ENCODE measurements at places on chromosomes 1 and 21.

DNA sequence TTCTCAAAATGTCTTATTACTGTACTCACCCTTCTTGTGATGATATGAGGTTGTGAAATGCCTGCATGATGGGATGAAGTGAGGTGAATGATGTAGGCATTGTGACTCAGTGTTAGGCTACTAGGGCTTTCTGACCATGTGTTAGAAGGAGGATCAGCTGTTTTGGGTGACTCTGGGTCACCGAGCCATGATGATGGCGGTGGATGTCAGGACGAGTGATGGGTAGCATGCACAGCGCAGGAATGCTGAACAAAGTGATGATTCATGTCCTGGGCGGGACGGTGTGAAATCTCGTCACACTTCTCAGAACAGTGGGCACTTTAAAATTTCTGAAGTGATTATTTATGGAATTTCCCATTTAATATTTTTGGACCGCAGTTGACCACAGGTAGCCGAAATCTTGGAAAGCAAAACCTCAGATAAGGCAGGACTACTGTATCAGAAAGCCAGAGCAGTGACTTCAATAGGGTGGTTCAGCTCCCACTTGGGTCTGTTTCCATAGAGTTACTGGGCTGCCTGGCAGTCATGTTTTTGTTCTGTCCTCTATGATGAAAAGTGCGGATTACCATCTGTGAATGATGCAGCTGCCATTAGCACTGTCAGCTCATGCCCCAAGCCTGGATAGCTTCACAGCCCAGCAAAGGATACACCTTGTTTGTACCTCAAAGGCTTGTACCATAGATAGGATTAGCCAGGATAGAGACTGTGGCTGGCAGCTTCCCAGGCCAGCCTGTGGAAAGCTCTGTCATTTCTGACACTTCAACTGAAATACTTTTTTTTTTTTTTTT lies 26.6 kb downstream of the IL6R start:
- peak; percentile 82 for DNase-seq

DNA sequence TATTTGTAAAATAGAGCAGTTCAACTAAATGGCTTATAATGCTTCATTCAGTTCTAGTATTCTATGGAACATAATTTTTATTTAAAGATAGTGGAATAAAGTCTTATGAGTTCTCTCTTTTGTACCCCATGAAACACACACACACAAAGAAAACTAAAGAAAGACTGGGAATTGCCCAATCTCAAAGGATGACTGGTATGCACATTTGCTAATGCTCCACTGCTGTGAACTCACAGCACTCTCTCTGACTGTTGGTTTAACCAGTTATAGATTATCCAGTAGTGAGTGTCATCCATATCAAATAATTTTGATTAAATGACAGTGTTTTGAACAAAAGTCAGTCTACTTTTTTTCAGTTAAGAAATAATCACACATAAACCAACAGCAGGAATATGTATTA lies 1082.4 kb upstream of the B3GALT2 start:
- no peak for DNase-seq

GRCh38 chr1:77639056-77639455 lies 43.4 kb downstream of the ZZZ3 start:
- peak; percentile 25 for DNase-seq

GRCh38 chr1:84406346-84406861 lies 8.1 kb downstream of the DNASE2B start:
- DNase-seq = no peak

DNA sequence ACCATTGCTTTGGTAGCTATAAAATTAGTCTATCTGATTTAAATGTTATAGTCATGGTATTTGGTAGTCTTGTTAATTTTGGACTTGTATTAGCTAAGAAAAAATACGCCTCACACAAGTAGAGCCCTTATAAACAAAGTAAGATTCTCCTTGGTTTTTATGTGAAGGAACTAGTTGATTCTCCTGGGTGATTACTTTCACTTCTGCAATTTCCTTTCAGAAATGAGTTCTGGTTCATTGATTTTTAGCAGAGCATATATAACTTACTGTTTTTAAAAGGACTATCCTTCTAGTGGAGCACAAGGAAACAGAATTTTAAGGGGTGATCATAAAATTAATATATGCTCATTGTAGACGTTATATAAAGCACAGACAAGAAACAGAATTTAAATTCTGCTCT lies 120.1 kb downstream of the BACH1 start:
- DNase-seq = no peak

DNA sequence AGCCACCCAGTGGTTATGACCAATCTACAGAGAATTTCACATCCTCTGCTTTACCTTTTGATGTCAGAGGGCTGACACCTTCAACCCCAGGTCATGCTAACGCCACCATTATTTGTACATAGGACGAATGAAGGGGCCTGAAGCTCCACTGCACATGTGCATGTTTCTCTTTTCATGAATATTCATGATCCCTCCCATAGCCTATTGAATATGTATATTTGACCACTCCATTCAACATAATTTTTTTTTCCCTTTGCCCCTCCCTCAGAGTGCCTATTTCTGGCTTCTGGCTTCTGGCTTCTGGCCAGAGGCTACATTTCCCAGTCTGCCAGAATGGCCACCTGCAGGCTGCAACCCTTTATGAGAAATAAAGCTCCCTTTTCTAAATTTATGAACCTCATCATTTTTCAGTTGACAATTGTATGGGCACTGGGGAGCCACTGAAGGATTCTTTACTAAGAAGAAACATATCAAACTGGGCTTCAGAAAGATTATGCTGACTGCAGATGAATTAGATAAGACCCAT lies 406.7 kb downstream of the SIPA1L2 start:
- no peak for DNase-seq

- no peak for DNase-seq
Observed at GRCh38 chr1:152933196-152933595, 13.8 kb upstream of the SPRR5 start.

DNA sequence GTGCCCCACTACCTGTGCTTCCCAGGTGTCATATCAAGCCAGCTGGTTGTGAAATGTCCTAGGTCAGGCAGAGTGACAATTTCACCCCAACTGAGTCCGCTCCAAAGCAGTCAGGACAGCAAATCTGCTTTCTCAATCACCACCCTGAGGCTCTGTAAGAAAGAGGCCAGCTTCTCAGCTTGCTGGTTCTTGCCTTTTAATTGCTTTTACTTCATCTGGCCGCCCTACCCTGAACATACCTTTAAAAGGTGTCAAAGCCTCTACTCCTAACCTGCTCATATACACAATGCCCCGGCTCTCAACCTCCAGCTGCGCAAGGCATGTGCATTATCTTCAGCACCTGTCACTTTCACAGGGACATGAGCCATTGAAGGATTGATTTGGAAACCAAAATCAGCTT lies 581.6 kb downstream of the NPHP4 start:
- no peak for DNase-seq

DNA sequence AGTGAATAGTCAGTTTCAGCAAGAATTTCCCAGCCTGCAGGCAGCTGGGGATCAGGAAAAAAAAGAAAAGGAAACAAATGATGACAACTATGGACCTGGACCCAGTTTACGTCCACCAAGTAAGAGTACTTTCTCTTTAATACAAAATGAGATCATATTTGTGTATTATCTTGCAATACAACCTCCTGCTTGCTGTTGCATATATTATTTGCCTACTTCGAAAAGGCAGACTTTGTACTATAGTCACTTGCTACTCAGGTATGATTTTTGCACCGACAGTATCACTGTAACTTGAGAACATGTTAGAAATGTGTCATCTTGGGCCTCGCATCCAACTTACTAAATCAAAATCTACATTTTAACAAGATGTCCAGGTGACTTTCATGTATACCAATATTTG lies 30.4 kb downstream of the PRRC2C start:
- no peak for DNase-seq

DNA sequence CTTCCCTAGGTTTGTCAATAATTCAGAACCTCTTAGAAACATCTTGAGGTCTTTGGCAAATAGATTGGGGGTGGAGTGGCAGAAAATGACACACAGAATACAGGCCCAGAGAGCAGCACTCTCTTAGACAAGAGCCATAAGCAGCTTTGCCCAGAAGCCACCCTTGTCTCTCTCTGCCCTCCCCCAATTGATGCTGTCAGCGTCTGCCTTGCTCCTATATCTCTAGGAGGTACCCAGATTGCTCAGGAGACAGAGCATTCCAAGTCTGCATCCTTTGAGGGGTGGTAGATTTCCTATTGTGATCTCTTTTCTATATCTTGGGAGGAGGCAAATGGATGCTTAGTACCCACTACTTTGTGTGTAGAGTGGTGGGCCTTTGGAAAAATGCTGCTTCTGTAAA lies 1.8 kb downstream of the RGL1 start:
- no peak for DNase-seq

GRCh38 chr21:38661197-38661871 lies 144.4 kb upstream of the ETS2 start:
- no peak for DNase-seq

- peak; percentile 62 for DNase-seq
Observed at GRCh38 chr1:89780721-89781120, 40.1 kb upstream of the LRRC8D start.

GRCh38 chr1:85894651-85895050 lies 186.4 kb upstream of the ZNHIT6 start:
- peak; percentile 26 for DNase-seq

DNA sequence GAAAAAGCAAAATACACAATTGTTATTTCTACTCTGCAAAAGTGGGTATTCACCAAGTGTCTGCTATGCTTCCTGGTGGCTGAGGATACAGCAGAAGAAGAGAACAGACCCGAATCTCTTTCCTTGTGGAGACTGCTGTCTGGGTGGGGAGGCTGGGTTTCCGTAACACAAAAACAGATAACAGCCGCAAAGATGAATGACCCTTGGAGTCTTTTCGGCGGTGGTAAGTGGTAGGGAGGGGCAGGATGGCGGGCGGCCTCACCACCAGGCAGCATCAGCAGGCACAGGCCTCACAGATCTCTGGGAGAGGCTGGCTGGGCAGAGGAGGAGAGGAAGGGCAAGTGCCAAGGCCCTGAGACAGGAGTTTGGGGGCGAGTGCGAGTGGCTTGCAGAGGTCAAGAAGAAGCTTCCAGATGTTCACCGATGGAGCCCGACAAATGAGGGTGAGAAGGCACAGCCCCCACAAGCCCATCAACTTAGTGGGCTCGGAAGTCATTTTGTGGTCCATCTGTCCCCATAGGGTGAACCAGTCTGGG lies 164.2 kb downstream of the RHOU start:
- no peak for DNase-seq

DNA sequence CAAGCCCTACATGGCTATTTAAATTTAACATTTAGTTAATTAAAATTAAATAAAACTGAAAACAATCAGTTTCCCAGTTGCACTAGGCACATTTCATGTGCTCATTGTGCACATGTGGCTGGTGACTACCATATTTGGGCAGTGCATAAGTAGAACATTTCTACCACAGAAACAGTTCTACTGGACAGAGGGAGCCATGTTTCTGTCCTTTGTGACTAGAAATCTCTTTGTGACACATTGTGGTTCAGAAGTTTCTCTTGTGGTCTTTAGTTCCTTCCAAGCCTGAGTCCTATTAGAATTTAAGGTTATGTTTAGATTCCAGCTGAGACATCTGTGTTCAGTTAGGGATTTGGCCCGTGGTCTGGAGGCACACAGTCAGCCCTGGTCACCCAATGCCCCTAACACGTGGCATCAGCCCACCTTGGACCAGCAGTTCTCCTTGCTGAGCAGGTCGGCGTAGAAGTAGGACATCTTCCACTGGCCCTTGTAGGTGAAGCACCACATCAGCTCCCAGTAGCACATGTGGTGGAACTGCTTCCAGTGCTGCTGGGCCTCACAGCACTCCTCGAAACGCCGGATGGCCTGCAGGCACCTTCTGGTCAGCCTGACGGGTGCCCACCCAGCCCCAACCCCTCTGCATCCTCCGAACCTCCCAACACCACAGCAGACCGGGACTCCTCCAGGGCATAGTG lies 29.1 kb downstream of the TTC39A start:
- DNase-seq = no peak

- no peak for DNase-seq
Observed at GRCh38 chr21:28883931-28884330, 108.7 kb downstream of the LTN1 start.

DNA sequence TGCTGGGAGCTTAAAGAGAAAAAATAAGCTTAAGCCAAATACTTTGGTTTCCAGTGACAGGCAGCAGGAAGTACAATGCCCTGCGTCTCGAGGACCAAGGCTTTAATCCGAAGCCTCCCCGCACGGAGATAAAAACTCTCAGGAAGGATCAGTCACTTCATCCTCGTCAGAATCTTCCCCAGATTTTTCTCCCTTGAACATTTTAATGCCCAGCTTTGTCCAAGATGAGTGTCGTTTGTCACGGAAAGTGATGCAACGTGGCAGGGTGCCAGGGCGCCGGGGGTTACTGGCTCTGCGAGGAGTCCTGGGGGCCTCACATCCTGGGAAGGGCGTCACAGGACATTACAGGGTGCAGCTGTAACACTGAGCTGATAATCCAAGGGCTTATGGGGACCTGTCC lies 25.2 kb upstream of the PCBP3 start:
- peak; percentile 32 for DNase-seq

DNA sequence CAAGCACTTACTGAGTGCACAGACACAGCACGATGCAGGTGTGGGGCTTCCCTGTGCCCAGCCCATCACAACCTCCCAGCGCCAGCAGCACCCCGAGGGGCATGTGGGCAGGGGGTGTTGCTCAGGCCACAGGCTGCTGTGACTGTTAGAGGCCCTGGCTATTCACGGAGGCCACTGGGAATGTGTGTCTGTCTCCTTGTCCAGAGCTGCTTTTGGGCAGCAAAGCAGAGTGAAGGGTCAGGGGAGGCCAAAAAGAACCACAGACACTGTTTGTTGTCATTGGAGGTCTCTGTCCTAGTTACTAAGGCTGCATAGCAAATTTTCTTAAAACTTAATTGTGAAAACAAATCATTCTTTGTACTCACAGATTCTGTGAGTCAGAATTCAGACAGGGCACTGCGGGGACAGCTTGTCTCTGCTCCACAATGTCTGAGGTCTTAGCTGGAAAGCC lies 49.6 kb downstream of the TNFRSF8 start:
- DNase-seq = peak; percentile 74

- DNase-seq = no peak
Observed at GRCh38 chr1:8541961-8542521, 224.1 kb downstream of the SLC45A1 start.

DNA sequence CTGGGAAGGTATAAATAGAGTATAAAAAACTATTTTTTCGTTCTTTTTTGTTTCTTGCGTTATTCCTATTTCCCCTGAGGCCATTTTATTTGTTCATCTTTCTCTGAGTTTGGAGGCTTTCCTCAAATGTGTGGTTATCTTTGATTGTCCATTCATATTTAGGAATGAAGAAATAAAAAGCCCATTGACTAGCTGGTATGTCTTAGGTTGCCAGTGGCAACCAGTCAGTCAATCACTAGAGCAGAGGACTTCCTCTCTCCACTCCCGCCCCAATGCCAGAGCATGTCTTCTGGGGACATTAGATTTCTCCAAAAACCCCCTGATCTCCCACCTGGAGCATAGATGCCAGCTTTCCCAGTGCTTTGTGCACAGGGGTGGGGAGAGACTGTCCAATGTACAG lies 20.7 kb upstream of the FOXE3 start:
- DNase-seq = peak; percentile 93

Data from foreskin melanocyte (primary cell).